Activated CD4-positive, alpha-beta T cell treated with anti-CD3 and anti-CD28 coated beads, Interleukin-2, amount 50 U/mL, for 24 hours (primary cell): ENCODE measurements at places on chromosomes 1 and 21.

GRCh38 chr21:26833011-26833410 lies 12.2 kb downstream of the ADAMTS1 start:
- DNase-seq: no peak

DNA sequence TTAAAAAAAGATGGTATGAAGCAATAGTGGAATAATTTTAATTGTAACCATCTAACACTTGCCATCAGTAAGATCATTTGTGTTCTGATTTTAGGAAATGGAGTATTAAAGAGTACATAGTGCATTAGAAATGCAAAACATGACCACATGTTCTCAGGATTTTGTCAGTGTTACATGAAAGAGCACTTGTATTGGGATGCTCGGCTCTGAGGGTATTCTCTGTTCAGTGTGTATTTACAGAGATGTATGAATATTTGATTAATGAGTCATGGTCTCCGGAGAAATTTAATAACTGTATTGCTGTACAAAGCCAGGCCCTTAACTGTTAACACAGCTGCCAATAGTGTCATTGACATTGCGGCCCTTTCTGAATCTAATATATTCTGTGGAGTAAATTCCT lies 91.7 kb downstream of the ATG4C start:
- DNase-seq: no peak

DNA sequence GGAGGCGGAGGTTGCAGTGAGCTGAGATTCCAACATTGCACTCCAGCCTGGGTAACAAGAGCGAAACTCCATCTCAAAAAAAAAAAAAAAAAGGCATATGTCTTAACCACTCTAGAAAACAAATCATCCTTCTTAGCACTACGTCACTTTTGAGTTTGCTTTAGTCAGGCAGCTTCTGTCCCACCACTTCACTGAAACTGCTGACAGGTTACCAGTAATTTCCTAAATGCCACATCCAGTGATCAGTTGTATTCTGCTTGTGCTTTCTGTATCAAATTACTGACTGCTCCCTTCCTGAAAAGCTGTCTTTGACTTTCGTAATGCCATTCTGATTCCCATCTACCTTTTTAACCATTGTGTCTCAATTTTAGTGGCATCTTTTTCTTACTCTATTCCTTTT lies 21.7 kb downstream of the RCOR3 start:
- no peak for DNase-seq

DNA sequence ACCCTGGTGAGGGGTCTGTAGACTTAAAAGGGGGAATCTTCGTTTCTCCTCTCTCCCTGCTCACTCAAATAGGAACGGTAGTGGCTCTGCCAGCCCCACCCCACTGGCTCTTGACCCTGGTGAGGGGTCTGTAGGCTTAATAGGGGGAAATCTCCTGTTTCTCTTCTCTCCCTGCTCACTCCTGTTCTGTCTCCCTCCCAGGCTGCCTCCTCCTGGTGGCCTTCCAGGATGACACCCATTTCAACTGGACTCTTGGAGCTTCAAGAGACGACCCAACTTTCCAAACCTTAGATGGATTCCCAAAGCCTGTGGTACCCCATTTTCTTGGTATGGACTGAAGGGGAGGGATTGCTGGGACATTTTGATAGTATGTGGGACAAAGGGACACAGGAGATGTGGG lies 1.4 kb upstream of the EPHB2 start:
- DNase-seq: no peak

DNA sequence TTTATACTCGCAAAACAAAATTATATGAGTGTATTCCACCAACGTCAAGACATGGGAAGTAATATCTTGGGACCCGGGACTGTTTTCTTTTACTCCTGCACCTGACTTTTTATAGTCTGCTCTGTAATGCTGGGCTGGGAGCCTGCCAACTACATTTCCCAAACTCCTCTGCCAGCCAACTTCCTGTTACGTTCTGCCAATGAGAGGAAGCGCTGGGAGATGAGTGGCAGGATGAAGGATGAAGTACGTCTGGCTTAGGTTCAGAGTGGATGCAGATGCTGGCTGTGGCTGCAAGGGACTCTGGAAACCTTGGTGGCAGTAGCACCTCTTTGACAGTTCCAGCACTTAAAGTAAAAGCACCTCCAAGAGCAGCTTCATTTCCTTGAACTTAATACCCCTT lies 59.6 kb downstream of the USP24 start:
- DNase-seq: no peak

DNA sequence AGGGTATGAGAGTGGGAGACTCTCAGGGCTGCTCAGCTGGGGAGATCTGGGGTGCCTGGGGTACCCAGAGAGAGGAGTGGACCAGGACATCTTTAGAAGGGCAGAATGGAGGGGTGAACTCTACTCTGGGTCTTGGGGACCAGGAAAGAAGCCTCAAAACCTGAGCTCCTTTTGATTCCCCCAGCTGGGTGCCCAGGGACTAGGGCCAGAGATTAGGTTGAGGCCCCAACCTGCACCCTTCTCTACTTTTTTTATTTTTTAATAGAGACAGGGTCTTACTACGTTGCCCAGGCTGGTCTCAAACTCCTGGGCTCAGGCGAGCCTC lies 1.9 kb downstream of the PDZK1IP1 start:
- DNase-seq: no peak

DNA sequence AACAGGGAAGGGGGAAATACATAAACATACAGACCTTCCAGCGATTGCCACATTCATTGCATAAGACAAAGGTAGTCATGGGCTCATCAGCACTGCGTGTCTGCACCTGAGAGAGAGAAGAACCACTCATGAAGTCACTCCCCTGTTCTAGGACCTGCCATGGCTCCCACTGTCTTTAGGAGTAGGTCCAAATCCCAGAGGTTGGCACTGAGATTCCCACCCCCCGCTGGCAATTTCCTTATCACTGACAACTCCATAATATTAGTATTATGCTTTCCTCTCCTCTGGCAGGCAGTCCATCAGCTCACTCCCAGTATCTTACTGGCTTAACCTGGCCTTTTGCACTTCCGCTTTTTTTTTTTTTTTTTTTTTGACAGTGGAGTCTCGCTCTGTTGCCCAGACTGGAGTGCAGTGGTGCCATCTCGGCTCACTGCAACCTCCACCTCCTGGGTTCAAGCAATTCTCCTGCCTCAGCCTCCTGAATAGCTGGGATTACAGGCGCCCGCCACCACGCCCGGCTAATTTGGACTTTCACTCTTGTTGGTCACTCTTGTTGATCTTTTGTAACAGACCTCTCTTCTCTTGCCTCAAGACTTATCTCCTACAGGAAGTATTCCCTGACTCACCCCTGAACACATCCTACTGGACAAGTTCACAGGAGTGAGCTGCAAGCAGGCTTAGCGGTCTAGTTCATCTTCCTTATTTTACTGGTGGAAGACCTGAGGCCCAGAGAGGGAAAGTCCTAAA lies 14.8 kb upstream of the ZNF436 start:
- no peak for DNase-seq
